Activated CD4-positive, alpha-beta T cell treated with anti-CD3 and anti-CD28 coated beads for 36 hours (primary cell): ENCODE measurements at places on chromosomes 5 and 9.

DNA sequence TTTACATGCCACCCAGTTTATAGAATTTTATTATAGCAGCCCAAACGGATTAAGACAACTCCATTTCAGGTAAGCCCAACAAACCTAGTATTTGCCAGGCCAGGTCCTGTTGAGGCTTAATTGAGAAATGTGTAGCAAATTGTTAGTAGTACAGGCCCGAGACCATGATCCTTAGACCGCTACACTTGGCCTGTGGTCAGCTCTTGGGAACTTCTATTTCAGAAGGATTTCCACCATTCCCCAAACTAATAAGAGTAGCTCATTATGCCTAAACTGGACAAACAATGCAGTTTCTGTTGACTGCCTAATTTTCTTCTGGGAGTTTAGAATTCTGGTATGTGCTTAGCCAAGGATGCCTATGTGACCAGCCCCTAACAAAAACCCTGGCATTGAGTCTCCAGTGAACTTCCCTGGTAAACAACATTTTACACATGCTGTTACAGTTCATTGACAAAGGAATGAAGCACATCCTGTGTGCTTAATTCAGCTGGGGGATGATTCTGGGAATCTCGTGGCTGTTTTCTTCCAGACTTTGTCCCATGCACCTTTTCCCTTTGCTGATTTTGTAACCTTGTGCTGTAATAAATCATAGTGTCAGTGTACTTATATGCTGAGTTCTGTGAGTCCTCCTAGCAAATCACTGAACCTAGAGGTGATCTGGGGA is 5.6 kb upstream of the GPX3 start:
- no peak for DNase-seq

GRCh38 chr9:106420511-106420944 is 442.4 kb upstream of the ZNF462 start:
- peak; percentile 39 for DNase-seq

DNA sequence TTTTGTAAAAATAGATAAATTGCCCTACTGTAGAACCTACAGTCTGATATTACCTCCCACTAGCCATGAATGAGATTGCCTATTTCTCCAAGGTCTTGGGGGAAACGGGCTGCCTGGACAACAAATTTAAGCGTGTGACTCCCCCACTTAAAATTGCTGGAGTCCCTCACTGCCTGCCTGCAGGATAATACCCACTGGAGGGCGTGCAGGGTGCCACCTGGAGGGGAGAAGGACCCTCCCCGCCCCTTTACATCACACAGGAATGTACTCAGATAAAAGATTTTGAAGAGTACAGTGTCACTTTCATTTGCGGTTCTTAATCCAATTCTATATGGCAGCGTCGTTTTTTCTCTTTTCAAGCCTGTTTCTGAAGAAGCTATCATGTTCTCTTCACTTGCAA is 6.2 kb upstream of the TRIM7 start:
- no peak for DNase-seq

GRCh38 chr9:93597142-93597706 is 20.8 kb downstream of the PHF2 start:
- DNase-seq, result no peak

DNA sequence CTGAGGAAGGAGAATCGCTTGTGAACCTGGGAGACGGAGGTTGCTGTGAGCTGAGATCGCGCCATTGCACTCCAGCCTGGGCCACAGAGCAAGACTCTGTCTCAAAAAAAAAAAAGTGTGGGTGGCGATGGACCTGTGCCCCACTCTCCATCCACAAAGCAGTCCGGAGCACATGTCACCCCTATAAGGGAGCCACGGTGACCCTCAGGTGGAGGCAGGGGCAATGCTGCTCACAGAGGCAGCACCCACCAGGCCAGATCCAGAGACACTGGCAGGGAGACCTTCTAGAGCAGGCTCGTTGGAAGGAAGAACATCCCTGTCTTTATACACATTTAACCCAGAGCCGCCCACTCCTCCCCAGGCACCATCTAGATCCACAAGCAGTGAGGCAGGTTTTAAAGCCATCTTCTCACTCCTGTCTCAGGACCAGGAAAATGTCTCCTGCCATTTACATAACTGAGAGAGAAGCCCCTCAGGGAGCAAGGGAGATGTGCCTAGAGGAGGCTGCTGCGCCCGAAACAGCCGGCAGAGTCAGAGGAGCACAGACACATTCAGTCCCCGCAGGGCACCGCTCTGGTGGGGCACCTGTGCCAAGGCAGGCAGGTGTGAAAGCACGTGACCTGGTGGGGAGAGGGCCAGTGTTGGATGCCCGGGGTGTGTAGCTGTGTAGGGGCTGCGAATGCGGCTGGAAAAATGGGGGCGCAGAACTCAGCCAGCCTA is 31.6 kb upstream of the ADAMTS2 start:
- no peak for DNase-seq

GRCh38 chr5:10604975-10605374 is 41.1 kb downstream of the ANKRD33B start:
- DNase-seq, result no peak

DNA sequence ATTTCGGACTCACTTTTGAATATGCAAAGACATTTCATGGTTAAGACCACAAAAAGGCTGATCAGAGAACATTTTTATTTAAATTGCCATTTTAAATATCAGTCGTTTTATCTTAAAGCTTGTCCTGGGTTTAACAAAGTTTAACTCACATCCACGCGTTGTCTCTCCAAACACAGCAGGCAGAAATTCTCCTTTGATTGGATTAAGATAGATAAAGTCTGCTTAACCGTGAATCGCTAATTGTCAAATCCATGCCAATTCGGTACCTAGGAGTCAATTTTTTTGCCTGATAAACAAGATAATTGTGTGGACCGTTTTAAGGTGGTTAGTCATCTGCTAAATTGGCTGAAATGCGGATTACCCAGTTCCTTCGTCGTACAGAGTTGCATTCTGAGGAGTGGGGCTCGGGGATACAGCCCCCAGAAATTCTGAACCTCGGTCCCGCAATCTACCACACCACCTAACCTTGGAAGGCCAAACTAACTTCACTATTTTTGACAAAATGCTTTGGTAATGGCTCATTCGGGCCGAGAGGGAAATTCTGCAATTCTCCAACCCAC is 665 bp upstream of the BTF3 start:
- no peak for DNase-seq

- DNase-seq, result no peak
These were observed 155.5 kb downstream of the PALM2AKAP2 start for GRCh38 chr9:109935406-109936087.

- DNase-seq, result no peak
These were observed 248.4 kb downstream of the TLR4 start for GRCh38 chr9:117952581-117952980.

- peak; percentile 77 for DNase-seq
These were observed 427 bp downstream of the SERINC5 start for GRCh38 chr5:80255431-80255810.

DNA sequence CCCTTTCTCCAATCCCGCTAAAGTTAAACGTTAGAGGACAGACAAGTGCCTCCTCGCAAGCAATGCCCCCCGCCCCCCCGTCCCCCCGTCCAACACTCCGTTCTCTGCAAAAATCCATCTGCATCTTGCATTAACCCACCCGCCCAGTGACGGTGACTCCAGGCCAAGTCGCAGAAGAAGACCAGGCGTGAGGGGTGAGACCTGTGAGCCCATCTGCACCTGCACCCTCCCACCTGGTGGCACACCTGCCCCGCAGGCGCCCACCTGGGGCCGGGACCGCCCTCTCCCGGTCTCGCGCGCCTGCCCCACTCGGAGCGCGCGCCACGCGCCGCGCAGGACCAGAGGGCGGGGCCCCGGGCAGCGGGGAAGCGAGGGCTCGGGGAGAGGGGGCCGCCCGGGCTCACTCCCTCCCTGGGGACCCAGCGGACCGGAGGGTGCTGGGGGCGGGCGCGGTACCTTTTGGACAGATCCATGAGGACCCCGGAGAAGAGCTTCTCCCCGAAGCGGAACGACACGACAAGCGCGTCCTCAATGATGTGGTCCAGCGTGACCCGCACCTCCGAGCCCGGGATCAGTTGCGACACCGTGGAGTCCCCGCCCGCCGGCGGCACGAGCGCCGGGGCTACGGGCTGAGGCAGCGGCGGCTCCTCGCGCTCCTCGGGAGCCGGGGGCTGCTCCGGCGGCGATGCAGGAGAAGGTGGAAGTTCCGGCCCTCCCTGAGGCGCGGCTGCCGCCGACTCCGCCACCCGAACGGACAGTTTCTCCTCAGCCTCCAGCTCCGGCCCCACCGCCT is 705 bp downstream of the PWWP2A start:
- DNase-seq, result peak; percentile 56

DNA sequence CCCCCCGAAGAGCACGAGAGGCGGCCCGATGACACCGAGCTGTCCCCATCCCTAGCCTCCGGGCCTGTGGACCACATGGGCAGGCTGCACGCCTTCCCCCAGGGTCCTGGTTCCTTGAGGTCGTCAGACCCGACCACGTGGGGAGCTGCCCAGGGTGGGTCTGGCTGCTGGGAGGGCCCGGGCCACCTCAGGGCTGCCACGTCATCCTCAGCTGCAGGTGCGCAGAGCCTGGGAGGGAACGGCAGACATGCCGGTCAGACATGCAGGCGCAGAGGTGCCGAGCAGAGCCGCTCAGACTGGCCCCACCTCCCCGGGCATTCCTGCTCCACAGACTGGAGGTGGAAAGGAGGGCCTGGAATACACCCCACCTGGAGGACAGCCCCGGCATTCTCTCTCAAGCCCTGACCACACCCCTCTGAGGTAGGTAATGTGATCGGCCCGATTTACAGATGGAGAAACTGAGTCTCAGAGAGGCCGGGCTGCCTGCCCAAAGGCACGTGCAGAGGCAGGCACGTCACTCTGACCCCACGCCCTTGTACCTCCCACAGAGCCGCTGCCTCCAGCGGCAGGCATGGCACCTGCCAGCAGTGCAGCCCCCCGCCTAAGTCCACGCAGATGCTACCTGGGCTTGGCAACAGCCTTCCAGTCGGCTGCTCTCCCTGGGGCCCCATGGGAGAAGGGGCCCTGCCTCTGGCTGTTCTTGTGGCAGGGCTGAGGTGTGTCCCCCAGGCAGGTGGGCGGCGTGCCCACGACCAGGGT is 649 bp downstream of the CCDC187 start:
- no peak for DNase-seq

- DNase-seq, result no peak
These were observed 12.6 kb downstream of the PBX3 start for GRCh38 chr9:125759764-125760129.

GRCh38 chr5:175861337-175862130 is 9.8 kb upstream of the CPLX2 start:
- DNase-seq, result no peak

DNA sequence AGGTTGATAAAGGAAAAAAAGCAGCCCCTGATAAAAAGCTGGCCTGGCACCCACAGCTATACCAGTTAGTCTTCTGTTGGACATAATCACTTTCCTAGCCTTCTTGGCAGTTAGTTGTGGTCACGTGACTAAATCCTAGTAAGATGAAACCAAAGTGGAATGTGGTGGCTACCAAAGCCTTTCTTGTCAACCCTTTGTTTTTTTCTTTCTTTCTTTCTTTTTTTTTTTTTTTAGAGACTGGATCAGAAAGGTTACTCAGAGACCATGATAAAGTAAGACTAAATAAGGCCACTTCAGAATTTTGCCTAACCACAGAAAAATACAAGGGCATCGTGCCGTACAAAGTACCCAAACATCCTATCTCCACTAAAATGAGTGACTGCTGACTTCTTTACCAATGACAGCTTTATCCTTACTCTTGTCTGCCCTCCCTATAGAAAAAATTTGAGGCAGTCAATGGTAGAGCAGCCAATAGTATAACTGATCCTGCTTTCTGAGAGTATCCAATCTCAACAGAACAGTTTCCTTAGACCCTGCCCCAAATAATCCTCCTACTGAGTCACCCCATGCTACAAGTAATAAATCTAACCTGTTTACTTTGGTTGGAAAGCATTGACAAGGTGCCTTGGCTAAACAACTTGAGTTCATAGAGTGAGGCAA is 14.2 kb upstream of the KIF27 start:
- DNase-seq, result no peak

DNA sequence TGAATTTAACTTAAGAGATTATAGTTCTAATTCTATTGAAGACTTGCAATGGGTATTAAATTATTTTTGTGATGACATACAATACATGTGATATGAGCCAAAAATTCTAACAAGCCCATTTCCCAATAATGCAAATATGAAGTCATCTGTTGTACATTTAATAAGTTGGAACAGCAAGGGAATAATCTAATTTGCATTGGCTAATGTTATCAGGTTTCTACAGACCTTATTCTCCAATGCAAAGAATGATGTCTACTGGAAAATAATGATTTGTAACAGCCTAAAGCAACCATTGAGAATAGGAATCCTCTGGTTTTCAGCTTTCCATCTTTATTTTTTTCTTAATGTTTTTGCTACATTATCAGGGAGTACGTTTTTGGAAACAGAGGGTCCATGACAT is 89.1 kb upstream of the MINAR2 start:
- no peak for DNase-seq

DNA sequence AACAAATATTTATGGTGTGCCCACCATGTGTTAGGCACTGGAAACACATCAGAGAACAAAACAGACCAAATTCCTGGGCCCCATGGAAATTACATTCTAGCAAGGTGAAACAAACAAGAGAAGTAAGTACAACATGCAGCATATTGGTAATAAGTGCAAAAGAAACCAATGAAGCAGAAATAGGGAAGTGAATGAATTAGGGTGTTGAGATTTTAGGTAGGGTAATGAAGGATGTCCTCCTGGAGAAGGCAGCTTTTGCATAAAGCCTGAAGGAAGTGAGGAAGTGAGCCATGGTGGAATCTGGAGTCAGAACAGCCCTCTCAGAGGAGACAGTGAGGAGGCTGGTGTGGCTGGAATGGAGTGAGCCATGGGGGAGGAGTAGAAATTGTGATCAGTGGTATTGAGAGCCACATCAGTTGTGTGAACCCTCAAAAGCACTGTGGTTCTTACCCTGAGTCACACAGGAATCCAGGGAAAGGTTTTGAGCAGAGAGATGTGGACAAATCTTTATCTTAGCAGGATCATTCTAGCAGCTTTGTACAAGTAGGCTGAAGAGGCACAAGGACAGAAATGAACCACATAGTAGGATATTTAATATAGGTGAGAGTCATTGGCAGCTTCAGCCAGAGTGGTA is 52.7 kb upstream of the ARL15 start:
- no peak for DNase-seq

DNA sequence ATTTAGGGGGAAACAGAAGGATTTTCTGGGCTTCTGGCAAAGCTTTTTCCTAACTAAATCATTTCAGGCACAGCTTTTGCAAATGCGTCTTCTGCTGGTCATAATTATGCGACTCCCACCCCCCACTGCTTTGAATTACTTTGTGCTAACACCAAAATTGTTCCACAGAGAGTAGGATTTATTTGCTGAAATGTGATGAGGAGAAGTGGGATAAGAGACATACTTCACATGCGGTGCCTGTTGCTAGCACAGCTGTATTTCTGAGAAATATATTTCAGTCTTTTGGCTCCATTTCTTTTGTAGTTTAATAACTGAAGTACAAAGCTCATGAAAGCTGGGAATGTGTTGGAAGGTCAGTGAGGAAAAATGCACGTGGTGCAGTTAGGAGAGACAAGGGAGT is 83.2 kb upstream of the TAS2R1 start:
- DNase-seq, result no peak
